HCT116 (cell line): ENCODE measurements at places on chromosomes 7 and 10. TPM values are rescaled to one million over a fixed set of nuclear protein-coding genes. Genes with fewer than 3 reads are reported as not detected.

TMEM184A gene
- 34.8 TPM for total RNA-seq

- H3K27me3 ChIP-seq, result no peaks in the 10 kb centered on the region
- H3K4me3 ChIP-seq, result no peak overlapping the region
- H3K4me1 ChIP-seq, result no peaks in the 10 kb centered on the region
- no peak overlapping the region for H3K27ac ChIP-seq
Observed at GRCh38 chr10:101405001-101405400, 51.0 kb downstream of the BTRC start.

- peaks cover 35% of the 10 kb centered on the region for H3K4me1 ChIP-seq
- no peak overlapping the region for H3K4me3 ChIP-seq
- no peak for DNase-seq
- H3K36me3 ChIP-seq, result no peaks in the 10 kb centered on the region
- H3K27me3 ChIP-seq, result no peaks in the 10 kb centered on the region
Observed at GRCh38 chr7:13910805-13911551, 78.5 kb downstream of the ETV1 start.

- H3K4me1 ChIP-seq, result no peaks in the 10 kb centered on the region
- DNase-seq, result no peak
- H3K27me3 ChIP-seq, result no peaks in the 10 kb centered on the region
- H3K36me3 ChIP-seq, result no peaks in the 10 kb centered on the region
- no peak overlapping the region for H3K4me3 ChIP-seq
- no peak overlapping the region for H3K27ac ChIP-seq
Observed at GRCh38 chr7:22238354-22239311, 118.3 kb downstream of the RAPGEF5 start.

DNA sequence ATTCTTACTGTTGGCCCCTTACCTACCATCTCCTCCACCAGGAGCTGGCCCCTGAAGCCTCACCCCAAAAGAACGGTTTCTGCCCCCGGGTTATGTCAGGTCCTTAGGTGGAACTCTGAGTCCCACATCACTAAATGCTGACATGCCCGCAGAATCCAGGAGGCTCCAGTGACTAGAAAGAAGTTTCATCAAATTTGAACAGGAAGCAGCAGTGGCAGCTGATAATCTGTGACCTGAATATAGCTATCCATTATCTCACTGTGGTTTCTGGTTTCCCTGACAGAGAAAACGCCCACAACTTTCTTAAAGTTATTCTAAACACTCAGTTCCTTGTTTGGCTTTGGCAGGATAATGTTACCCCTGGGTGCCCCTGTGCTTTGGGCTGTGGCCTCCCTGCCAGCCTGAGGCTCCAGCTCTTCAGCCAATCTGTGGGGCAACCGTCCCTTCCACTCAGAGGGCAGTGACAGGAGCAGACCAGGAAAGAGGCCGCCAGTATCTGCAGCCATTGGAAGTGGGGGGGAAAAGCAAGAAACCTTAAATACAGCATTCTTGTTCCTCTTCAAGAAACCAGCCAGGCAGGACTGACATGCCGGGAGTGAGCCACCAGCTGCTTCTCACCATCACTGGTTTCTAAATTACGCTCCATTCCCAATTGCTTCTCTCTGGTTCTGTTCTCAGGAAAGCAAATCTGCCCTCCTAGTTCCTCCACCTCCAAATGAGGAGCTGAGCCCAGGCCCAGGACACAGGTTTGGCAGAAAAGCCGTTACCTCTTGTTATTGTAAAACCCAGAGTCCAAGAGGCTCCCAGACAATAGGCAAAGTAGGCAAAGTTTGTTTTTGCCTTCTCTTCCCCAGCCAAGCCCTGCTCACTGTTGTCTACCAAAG lies 41.2 kb upstream of the VCL start:
- H3K36me3 ChIP-seq, result no peaks in the 10 kb centered on the region
- DNase-seq, result no peak
- no peaks in the 10 kb centered on the region for H3K27me3 ChIP-seq
- H3K4me3 ChIP-seq, result no peak overlapping the region
- peaks cover 31% of the 10 kb centered on the region for H3K4me1 ChIP-seq
- peak overlapping the region; percentile 44 for H3K27ac ChIP-seq

DNA sequence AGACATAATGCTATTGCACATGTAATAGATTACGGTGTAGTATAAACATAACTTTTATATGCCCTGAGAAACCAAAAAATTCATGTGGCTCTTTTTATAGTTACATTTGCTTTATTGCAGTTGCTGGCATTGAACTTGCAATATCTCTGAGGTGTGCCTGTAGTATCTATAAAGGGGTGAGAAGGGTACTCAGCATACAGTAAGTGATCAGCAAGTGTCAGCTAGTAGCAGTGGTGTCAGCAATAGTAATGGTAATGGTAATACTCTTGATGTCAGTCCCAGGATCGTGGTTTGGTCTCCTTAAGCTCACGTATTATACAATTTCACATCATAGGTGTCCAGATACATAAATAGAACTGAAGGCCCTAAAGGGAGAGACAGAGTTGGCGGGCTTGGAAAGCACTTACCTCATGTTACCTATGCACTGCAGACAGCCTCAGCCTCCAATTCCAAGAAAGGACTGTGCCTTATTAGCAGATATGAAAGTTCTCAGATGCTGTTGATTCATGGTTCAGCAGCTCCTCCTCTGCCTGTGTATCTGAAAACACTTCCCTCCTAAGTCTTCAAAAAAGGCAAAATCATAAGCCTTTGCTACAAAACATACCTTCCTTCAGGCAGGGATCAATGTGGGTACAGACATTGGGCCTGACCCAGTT lies 6.6 kb upstream of the GIMAP7 start:
- no peak overlapping the region for H3K4me3 ChIP-seq
- H3K36me3 ChIP-seq, result no peaks in the 10 kb centered on the region
- H3K4me1 ChIP-seq, result no peaks in the 10 kb centered on the region
- H3K27ac ChIP-seq, result no peak overlapping the region

DNA sequence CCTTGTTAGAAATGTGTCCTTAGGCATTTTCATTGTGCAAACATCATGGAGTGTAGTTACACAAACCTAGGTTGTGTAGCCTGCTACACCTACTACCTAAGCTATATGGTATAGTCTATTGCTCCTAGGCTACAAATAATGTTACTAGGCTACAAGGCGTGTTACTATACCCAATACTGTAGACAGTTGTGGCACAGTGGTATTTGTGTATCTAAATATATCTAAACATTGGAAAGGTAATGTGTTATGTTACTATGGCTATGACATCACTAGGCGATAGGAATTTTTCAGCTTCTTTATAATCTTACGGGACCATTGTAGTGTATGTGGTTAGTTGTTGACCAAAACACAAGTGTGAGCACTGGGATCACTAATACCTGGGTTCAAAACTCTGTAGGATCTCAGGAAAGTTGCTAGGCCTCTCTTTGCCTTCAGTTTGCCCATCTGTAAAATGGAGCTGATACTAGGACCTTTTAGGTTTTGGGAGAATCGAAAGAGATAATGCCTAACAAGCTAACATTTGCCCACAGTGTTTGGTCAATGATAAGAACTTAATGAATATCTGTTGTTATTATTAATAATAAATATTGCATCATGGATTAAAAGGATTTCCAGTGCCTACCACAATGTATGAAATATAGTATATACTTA lies 2.7 kb downstream of the BICC1 start:
- H3K36me3 ChIP-seq, result no peaks in the 10 kb centered on the region
- H3K27me3 ChIP-seq, result no peaks in the 10 kb centered on the region; the same call in 1 of the 2 replicates
- no peak overlapping the region for H3K27ac ChIP-seq
- no peak for DNase-seq
- no peak overlapping the region for H3K4me3 ChIP-seq
